ENCODE measurements at places on chromosomes 4 and X.

GRCh38 chrX:147958291-147958690, 22.8 kb upstream of the FMR1NB start:
- no peak for DNase-seq

DNA sequence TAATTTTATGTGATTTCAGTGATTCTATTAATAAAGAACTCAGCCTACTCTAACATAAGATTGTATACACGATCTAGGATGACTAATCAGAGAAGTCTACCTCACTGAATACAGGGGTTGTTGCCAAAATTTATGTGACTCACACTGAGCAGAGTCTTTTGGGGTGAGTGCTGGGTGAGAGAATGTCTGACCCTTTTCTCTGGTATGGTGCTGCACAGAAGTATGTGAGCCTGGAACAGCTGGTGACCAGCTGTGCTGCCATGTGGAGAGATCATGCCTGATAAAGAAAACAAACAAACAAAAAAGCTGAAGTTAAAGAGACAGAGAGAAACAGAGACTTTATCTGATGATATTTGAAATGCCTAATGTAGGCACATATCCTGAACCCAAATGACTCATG, 618.1 kb upstream of the GRIA3 start:
- no peak for DNase-seq

DNA sequence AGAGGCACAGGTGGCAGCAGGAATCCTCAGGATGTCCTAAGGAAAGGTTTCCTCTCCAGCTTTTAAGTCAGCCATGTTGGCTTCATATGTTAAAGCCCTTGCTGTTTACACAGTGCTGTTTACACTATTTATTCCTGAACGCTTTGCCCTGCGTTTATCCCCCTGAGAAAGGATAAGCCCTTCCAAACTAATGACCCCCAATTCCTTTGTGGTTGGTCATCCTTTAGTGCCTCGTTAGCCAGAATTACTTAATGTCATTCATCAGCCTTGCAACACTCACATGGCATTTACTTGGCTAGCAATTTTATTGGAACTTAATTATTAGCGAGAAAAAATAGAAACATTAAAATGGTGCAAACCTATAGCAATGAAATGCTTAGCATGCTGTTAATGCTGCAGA, 23.8 kb downstream of the VCX2 start:
- DNase-seq = no peak

DNA sequence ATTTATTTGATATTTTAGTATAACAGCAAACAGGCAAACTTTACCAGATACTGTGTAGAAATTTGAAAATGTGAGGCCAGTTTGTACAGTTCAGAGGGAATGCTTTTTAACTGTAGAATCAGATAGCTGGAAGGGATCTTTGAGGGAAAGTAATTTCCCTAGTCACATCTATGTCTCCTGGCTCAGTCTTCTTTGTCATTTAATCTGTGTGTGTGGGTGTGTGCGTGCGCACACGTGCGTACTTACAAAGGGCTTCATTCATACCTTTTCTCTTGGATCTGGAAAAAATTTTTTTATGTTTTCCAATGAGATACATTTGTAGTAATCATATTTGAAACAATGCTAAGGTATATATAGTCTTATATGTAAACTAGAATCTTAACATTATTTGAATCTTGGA, 44.6 kb downstream of the IL13RA1 start:
- no peak for DNase-seq

DNA sequence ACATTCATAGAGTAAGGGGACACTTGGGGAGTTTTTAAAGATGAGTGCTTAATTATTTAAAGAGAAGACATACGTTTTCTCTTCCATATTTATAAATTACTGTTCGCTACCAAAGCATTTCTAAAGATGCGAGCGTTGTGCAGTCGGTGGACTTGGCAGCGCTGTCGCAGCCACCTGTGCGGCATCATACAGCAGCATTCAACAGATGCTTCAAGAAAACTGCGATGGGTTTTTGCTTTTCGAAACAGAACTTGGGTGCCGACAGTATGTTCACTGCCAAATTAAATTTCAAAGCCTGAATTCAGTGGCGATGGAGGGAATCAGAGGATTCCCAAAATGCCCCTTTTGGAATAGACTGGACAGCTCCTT, 1.6 kb upstream of the HTR2C start:
- DNase-seq = no peak

- no peak for DNase-seq
Observed at GRCh38 chr4:174657472-174657871, 135.2 kb upstream of the HPGD start.

- DNase-seq = no peak
Observed at GRCh38 chrX:154021131-154021611, 1.5 kb upstream of the IRAK1 start.

- no peak for DNase-seq
Observed at GRCh38 chr4:148443512-148444295, 1.5 kb upstream of the NR3C2 start.

- no peak for DNase-seq
Observed at GRCh38 chr4:88144866-88145300, 13.6 kb downstream of the ABCG2 start.

DNA sequence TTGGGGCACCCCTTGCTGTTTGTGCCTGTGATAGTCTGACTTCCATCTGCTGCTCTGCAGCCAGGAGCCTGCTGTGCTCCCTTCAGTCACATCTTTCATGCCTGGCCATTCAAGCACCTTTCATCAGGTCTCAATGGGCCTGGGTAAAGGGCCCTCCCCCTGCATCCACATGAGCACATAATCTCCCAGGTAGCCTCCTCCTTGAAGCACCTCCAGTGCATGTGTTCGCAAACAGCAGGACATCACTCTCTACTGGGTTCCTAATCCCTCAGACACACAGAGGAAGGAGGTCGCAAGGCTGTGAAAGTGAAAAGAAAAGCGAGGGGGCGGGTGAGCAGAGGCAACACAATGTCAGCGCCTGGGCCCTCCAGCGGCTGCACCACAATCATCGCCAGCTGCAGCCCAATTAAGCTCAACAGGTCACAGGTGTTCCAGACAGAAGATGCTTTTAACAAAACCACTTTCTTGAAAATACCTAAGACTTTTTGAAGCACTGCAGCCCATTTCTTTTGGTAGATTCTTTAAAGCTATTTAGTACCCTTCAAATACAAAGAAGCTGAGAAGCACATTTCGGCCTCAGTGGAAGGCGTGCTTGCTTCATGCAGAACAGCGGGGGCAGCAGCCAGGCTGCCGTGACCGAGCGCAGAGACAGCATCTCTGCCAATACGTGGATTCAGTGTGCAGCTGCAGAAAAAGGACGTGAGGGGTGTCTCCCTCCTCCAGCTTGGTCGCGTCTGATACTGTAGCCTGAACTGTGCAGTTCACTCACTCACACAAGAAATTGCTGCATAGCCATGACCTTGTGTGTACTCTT, 92.2 kb upstream of the SPRY1 start:
- DNase-seq = no peak

DNA sequence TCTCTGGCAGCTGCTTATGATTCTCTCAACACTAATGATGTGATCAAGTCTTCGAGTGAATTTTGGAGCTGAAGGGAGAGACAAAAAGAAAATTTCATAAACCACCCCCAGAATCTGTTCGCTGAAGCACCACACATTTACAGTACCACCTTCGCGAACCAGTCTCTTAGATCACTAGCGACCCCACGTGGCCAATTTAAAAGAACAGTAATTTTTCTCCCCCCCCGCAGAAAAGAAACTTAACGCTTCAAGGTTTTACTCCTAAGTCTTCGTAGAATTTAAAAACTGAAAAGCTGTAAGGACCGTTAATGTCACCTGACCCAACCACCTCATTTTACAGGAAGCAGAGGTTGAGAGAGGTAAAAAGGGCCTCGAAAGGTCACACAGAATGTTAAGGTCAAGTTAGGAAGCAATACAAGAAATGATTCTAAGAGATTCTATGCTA, 187.5 kb downstream of the QDPR start:
- DNase-seq = no peak

DNA sequence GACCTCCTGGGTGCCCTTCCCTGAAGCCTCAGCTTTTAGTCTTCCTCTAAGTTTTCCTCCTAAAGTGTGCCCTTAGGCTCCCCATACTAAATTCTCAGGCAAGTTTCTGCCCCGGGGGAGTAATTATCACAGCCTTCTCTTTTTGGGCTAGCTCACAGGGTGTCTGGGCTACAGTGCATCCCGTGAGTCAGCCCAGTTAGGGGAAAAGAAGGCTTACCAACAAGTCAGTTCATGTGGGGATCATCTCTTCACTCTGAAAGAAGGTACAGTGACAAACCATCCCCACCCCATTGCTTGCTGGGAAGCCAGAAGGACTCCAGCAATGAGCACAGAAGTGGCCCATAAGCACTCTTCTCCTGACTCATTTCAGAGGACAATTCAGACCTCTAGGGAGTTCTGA, 134.7 kb upstream of the FAM9C start:
- no peak for DNase-seq

DNA sequence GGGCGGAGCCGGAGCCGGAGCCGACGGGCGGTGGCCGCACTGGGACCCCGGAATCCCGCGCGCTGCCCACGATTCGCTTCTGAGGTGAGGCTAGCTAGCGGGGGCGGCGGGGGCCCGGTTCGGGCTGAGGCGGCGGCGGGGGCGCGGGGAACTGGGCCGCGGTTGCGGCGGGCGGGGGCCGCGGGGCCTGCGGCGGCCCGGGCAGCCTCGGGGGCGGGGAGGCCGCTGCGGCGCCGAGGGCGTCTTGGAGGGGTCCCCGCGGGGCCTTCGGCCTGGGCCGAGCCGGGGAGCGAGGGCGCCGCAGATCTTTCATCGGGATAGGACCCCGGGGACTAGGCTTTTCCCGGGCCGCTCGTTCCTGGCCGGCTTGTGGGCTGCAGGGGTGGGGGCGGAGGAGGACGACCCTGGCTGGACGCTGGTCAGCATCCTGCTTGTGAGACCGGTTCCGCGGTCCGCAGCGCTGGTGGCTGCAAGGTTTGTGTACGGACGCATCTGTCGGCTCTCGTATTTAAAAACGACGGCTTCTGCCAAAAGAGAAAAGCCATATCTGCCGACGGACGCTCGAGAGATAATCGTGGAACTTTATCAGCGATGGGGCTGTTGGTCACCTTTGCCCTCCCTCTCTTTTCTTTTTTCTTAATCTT, 419 bp downstream of the ADD1 start:
- no peak for DNase-seq

- DNase-seq = no peak
Observed at GRCh38 chr4:99202536-99202935, 16.5 kb downstream of the ADH6 start.

DNA sequence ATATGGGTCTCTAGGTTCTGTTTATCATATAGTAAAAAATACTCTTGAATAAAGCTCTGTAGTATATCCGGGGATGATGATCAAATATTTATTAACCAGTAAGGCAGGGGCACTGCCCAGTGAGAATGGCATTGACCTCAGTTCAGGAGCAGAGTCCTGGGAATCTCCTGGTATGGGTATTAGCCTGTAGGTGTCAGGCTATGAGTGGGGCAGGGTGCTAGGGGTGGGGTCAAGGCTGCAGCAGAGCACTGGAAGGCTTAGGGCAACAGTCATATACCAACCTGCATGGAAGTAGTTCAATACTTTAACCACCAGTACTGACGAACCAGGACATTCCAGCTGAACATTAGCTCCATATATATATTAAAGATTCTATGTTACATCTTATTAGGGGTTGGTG, 220.4 kb upstream of the ANXA3 start:
- no peak for DNase-seq

DNA sequence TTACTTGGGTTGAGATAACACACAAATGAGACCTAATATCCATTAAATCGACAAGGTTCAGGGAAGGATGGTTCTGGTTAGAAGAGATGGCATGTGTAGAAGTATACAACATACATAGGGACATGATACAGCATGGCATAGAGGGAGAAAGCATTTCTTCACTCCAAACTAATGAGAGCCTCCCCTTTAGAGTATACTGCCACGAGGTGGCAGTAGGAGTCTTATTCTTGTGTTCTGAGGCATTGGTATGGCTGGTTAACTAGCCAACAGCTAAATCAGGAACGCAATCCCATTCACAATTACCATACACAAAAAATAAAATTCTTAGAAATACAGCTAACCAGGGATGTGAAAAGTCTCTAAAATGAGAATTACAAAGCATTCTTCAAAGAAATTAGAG, 29.1 kb upstream of the TRO start:
- no peak for DNase-seq

- no peak for DNase-seq
Observed at GRCh38 chrX:110310000-110310790, 7.7 kb downstream of the AMMECR1 start.

DNA sequence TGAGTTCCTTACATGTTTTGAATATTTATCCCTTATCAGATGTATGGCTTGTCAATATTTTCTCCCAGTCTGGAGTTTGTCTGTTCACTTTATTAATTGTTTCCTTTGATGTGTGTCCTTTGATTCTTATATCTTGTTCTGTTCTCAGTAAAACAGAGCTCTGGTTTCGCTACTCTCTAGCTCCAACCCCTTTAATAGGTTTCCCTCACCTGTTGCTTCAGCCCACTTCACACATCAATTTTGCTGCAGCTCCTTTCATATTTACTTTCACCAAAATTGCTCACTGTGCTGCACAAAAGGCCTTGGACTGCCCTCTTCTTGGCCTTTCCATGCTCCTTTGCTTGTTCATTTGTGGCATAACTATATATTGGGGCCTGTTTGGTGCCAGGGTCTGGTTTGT, 85.1 kb downstream of the CFAP299 start:
- no peak for DNase-seq

GRCh38 chrX:100411802-100412715, 2.0 kb upstream of the PCDH19 start:
- no peak for DNase-seq

- no peak for DNase-seq
Observed at GRCh38 chr4:173436149-173436579, 37.2 kb upstream of the SCRG1 start.

GRCh38 chr4:39263895-39264294, 81.6 kb downstream of the WDR19 start:
- DNase-seq = no peak

DNA sequence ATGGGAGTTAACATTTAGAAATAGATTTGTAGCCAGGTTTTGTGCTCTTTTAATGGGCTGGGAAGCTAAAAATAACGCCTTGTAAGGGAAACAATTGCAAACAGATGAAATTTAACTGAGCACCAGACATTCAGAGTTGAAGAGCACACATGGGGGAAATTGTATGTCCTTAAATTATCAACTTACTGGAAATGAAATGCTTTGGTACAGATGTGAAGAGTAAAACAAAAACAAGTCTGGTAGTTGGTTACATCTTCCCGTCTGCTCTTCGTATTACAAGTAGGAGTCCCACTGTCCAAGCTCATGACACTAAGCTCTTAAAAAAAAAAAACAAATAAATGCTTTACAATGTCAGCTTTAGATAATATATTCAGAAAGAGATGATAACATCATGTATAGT, 59.5 kb upstream of the RPA4 start:
- no peak for DNase-seq

GRCh38 chr4:87734936-87735335, 64.4 kb upstream of the IBSP start:
- DNase-seq = no peak

GRCh38 chr4:77852892-77853495, 9.6 kb upstream of the MRPL1 start:
- DNase-seq = no peak
